LoVo (cell line): ENCODE measurements at places on chromosomes 3 and 15.

- no peak for DNase-seq
Observed at GRCh38 chr3:115428841-115429240, 194.5 kb upstream of the GAP43 start.

DNA sequence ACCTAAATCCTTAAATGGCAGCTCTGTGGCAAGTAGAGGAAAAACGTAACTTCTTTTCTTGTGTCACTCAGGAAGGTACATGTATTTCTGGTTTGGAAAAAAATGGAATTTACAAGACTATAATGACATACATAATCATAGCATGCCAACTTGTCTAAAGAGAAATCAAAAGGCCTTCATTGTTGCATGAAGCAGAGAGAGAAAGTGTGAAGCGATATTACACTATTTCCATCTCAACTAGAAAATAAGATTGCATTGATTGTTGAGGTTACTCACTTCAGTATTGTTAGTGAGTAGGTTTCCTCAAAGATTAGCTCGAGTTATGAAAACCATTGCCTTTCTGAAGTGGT is 67.2 kb upstream of the GCSAM start:
- no peak for DNase-seq

GRCh38 chr3:57221883-57222282 is 5.6 kb upstream of the APPL1 start:
- peak; percentile 19 for DNase-seq

- DNase-seq: no peak
Observed at GRCh38 chr3:176584413-176585176, 612.7 kb downstream of the TBL1XR1 start.

GRCh38 chr3:50154840-50155490 is at the start of gene SEMA3F:
Gene SEMA3F (plus strand): TSS chr3:50155324. CDS start chr3:50159623, 4,299 bp downstream.
- DNase-seq: peak; percentile 72

- no peak for DNase-seq
Observed at GRCh38 chr3:135456108-135456790, 509.3 kb upstream of the PPP2R3A start.

DNA sequence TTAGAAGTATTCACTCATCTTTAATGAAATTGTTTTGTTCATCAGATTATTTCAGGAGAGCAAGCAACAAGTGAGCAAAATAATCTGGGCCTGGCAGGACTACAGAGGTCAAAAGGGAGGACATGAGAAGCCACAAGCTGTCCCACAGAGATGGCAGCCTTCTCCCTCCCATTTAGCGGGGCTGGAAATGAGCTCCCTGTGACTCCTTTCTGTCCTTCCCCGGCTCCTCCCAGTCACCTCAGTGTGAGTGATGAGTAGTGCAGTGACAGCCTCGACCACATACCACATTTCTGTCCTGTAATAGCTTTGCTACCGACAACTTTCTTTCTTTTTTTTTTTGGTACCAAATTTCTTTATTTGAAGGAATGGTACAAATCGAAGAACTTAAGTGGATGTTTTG is 38.0 kb downstream of the RAB7A start:
- no peak for DNase-seq

DNA sequence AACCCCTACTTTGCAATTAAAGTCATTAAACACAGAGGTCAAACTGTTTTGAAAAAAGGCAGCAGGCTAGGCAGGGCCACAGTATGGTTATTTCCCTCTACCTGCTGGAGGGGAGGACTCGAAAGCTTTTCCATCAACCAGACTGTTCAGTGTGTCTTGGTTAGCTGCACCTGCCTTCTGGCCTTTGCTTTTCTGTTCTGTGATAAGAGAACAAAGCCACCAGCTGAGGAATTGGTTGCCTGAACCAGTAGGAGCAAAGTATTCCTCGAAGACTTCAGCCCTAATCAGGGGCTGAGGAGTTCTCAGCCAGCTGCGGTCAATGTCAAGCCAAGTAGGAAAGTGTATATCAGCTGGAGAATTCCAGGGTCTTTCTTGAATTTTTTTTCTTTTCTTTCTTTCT is 132.5 kb downstream of the SOX2 start:
- DNase-seq: no peak

GRCh38 chr3:175486255-175486654 is 627.1 kb downstream of the NAALADL2 start:
- no peak for DNase-seq

DNA sequence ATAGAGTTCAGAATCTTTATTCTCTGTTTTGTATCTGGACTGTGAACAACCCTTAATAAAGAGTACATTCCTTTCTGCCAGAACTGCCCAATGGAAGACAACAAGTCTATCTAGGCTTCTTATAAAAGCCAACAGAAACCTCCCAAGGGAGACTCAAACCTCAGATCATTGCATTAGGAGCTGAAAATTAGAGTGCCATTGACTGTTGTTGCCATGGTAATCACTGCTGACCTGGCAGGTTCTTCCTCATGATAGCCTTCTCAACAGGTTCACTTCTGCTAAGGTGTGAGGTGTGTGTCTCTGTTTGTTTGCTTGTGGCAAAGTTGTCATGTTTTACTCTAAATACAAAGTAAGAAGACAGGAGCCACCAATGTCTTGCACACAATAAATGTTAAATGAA is 79.2 kb downstream of the TMEM108 start:
- DNase-seq: no peak

- no peak for DNase-seq
Observed at GRCh38 chr3:165837058-165837525, at the start of gene BCHE. Gene BCHE (minus strand): TSS chr3:165837423. CDS start chr3:165831033, 6,390 bp downstream.

GRCh38 chr15:49989498-49989897 is 129.5 kb downstream of the ATP8B4 start:
- DNase-seq: no peak

DNA sequence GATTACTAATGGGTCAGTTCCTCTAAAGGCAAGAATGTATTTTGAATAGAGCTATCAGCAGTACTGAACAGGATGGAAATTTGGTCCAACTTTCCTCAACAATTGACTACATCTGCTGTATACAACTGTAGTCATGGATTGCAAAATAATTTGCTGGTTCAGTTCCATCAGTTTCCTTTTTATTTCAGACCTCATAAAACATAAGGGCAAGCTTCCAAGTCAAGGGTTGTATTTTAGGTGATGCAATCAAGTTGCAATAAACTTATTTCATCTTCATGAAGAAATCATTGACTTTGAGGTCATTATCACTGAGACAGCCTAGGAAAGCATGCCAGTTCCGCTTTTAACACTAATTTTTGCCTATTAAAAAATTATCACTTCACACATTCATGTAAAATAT is 90.4 kb upstream of the TSEN2 start:
- DNase-seq: peak; percentile 88

GRCh38 chr3:25542492-25543039 is 114.5 kb downstream of the RARB start:
- no peak for DNase-seq

- DNase-seq: no peak
Observed at GRCh38 chr15:92885224-92886041, 14.7 kb upstream of the CHD2 start.

- no peak for DNase-seq
Observed at GRCh38 chr15:62835351-62835750, 207.2 kb upstream of the TPM1 start.

- DNase-seq: no peak
Observed at GRCh38 chr15:60000113-60000823, 3.8 kb upstream of the FOXB1 start.

DNA sequence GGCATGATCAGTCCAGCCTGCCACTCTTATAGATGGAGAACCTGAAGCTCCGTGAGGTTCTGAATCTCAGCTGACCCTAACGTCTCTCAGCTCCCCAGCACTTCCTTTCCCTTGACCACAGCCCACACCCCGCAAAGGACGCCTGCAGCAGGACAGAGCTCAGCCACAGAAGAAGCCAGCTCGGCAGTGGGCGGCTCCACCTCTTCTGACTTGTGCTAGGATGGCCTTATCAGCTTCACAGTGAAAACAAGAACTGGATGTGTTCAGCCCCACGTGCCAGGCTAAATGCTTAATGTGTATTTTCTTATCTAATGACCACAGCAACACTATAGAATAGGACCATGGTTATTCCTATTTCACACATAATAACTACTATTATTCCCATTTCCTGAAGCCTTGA is 127.6 kb downstream of the ARNT2 start:
- no peak for DNase-seq

DNA sequence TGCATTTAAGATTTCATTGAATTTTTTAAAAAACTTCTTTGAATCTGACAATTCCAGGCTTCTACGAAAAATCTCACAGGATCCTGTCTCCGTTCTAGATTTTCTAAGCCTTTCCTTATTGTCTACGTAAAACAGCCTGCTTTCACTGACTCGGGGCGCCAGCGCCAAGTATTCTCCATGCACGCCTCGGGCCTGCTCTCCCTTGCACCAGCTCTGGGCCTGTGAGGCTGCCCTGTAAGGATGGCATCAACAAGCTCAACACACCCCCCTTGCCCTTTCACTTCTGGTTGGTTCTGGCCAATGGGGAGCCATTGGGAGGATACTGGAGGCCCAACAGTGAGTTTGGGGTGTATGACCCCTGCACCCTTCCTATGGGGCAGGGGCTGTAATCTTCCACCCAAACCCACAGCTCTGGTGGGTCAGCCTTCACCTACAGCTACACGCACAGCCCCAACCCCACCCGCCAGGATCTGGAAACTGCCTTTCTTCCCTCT is 47.8 kb downstream of the SLC41A3 start:
- no peak for DNase-seq

GRCh38 chr3:128321418-128321817 is 145.3 kb downstream of the DNAJB8 start:
- no peak for DNase-seq

DNA sequence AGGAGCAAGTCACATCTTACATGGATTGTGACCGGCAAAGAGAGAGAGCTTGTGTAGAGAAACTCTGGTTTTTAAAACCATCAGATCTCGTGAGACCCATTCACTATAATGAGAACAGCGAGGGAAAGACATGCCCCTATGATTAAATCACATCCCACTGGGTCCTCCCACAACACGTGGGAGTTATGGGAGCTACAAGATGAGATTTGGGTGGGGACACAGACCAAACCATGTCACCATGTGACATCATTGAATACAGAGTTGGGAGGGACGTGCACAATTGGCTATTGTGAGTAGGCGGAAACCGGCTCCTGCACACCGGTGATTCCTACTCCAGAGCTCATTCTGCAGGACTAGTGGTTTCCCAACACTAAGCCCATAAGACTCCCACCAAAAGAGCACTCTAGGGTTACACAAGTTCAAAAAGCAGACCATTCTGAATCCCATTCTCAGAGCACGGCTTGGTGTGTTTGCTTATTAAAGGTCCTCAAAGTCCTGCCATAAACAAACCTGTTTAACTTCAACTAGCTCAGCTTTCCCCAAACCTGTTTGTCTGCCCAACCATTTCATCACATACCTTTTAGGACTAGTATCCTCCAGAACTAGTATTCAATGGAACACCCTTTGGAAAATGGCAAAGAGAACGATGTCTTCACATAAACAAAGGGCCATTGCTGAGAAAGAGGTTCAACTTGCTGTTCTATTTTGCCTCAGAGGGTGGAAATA is 167.6 kb downstream of the TLE3 start:
- no peak for DNase-seq

DNA sequence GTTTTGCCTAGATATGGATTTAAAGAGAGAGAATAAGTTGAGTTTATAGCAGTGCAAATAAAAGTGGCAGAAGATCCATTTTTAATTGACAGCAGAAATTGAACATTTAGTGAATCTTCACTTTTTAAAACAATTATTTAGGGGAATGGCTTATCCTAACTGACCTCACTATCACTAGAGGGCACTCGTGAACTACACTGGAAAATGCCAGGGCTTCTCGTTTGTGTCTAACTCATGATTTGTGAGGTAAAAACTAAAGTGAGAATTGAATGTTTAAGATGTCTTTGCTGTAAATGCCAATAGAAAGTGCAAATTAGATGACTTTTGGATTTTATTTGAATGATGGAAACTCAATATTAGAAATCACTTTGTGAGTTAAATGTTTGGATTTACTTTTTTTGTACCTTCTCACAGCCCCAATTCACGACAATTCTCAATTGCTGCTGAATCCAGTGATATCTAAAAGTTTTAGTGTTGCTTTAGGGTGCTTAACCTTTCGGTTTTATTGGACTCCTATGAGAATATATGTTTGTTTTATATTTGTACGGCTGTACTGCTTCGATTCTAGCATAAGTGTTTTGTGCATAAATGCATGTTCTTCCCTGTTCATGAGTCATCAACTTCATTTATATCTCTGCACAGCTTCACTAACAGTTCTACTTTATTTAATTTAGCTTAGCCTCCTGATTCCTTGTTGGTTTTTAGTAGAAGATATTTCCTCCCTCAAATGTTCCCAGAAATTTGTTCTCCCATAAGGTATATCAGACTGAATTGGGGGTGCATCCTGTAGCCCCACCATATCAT is 462.1 kb downstream of the MFSD1 start:
- peak; percentile 53 for DNase-seq

GRCh38 chr15:92811148-92811913 is 88.8 kb upstream of the CHD2 start:
- peak; percentile 82 for DNase-seq

DNA sequence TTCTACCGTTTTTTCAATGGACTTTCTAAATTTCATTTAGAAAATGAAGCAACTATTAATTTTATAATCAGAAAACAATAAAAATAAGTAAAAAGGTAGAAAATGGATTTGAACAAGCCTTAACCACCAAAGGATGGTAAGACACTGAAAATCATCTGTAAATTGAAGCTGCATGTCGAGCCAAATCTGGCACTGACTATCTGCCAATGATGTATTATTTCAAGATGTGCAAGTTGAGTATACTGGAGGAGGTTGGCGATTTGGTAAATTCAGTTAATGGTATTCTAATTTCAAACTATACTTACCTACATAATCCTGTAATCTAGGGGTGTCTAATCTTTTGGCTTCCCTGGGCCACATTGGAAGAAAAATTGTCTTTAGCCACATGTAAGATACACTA is 93.5 kb downstream of the FMN1 start:
- no peak for DNase-seq
